ENCODE measurements at places on chromosomes 7 and 10.

DNA sequence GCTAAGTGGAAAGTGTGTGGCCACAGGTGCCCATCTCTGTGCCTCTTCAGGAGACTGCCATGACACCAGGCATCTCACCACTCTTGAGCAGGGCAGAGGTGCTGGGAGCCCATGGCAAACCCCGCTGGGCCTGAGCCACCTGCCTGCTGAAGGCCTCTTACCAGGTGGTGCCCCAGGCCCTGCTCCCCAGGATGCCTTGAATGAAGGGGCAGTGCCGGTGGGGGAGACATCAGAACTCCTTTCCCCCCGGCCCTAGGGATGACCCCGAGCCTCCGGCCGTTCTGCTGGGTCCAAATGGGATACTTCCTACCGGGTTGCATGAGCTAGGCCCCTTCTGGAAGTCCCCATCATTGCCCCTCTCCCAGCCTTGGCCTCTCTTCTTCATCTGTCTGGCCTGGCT lies 37.6 kb downstream of the UNC5B start:
- DNase-seq: no peak

DNA sequence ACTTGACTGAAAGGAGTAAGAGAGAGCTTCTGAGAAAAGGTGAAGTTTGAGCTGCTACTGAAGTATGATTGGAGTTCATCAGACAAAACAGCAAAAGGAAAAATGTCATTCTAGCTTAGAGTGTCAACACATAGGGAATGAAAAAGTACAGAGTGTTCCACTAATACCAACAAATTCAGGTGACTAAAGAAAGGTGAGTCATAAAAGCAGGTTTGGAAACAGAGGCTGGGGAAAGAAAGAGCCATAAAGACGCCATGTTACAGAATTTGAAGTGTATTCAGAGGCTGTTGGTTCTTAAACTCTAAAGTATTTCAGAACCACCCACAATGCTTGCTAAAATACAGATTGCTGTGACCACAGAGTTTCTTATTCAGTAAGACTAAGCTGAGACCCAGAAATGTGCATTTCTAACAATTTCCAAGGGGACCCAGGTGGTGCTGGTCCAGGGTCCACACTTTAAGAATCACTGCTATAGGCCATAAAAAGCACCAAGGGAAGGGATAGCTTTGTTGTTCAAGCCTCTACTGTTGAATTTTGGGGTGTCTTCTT lies 143.1 kb downstream of the ELAPOR2 start:
- DNase-seq: no peak

- DNase-seq: no peak
Observed at GRCh38 chr10:79382491-79382941, 35.2 kb downstream of the PPIF start.

GRCh38 chr10:22268503-22268902 lies 47.7 kb upstream of the COMMD3 start:
- DNase-seq: no peak

GRCh38 chr10:63137306-63137705 lies 4.2 kb downstream of the NRBF2 start:
- no peak for DNase-seq

DNA sequence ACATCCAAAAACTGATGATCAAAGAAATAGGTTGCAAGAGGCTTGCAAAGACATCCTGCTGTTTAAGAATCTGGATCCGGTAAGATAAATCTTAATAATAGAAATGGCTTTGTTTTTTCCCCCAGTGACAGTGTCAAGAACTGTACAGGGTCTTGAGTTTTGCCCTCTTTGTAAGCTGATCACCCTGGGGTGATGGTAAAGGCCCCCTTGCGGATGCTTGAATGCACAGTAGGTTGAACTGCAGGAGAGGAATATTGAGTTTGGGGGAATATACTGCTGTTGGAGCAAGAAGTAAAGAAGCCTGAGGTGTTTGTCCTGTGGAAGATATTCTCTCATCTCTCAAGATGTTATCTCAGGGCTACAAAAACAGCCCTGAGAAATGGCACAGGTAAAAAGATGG lies 40.6 kb upstream of the HBP1 start:
- DNase-seq: no peak

- DNase-seq: no peak
Observed at GRCh38 chr10:123009105-123009820, 457 bp downstream of the ACADSB start.

- DNase-seq: no peak
Observed at GRCh38 chr7:116095396-116095795, 64.8 kb upstream of the TFEC start.

GRCh38 chr7:43756368-43757072 lies 2.0 kb upstream of the BLVRA start:
- DNase-seq: no peak

GRCh38 chr7:116310141-116310540 lies 99.8 kb downstream of the TES start:
- no peak for DNase-seq

GRCh38 chr10:86284355-86285105 lies 82.1 kb downstream of the GRID1 start:
- no peak for DNase-seq

DNA sequence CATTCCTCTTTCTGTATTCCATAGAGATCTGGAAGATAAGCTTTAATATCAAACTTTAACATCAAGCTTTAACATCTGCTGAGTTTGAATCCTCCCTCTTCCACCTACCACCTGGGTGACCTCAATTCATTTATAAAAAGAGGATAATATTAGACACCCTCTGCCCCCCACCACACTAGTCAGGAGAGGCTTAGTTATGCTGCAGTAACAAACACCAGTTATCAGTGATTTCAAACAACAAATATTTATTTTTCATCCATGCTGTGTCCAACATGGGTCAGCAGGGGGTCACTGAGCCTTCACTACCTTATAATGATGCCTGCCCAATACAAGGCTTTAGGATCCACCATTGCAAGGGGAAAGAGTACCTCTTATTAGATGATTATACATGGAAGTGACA lies 322.0 kb downstream of the RNLS start:
- DNase-seq: no peak

GRCh38 chr10:103926722-103927319 lies 8.8 kb upstream of the STN1 start:
- no peak for DNase-seq

DNA sequence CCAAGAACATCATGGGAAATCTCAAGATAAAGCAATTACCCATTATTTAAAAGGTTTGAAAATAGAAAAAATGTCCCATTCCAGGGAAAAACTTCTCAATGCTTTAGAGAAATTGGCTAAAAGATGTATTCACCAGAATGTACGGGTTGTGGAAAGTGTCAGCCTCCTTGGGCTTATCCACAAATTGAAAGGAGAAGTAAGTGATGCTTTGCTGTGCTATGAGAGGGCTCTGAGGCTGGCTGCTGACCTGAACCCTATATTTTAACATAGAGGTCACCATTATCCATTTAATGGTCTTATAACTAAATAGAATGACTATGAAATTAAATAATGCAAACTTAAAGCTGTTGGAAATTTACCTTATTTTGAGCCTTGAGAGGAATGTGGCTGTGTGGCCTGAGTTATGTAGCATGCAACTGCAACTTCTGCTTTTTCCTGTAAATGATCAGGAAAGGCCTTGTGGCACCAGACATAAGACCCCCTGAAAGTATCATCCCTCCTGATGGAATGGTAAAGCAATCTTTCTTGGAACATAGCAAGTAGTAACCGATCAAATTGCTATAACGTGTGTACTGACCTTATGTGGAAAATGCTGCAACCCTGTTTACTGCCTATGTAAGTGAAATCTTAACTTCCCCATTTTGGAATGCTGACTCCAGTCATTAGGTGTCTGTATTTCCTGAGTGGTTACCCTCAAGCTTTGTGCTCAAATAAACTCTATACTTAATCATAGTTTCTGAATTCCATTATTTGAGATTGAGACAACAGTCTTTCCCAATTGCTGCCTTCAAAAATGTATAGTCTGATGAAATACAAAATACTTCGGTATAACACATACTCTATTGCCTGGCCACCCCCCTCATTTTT lies 6.9 kb downstream of the IFIT1B start:
- no peak for DNase-seq

- no peak for DNase-seq
Observed at GRCh38 chr7:7798510-7798909, 80.1 kb upstream of the RPA3 start.

- no peak for DNase-seq
Observed at GRCh38 chr10:5470062-5470751, 29.2 kb downstream of the CALML5 start.

- no peak for DNase-seq
Observed at GRCh38 chr7:10121631-10122030, 852.0 kb upstream of the PHF14 start.

GRCh38 chr10:50648089-50648934 lies 24.6 kb upstream of the SGMS1 start:
- DNase-seq: no peak

DNA sequence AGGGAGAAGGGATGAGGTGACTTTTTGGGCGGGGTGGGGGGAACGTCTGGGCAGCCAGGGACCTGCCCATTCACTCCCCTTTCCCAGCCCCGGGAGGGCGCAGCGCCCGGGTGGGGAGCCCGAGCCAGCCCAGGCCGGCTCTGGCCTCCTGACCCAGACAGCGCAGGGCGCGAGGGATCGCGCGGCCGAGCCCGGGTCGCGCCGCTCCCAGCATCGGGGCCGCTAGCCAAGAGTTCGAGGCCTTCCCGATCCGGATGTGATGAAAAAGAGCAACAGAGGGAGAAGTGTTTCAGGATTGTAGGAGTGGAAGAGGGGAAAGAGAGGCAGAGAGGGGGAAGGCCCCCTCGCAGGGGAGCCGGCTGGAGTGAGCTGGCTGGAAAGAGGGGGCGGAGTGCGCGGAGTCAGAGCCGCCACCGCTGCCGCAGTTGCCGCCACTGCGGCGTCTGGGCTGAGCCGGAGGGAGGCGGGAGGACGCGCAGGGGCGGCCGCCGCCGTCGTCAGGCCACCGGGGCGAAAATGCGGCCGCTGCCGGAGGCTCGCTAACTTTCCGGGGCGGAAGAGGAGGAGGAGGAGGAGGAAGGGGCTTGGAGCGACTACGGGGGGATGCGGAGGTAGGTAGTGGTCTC lies at the start of gene MDFIC:
TSS of gene MDFIC (plus strand) at position 69 of the 626 bp plus-strand sequence. CDS start 940 bp downstream, outside the sequence.
- DNase-seq: no peak

- DNase-seq: no peak
Observed at GRCh38 chr7:38703093-38703492, 71.9 kb upstream of the AMPH start.

GRCh38 chr10:131201741-131202515 lies 109.6 kb downstream of the TCERG1L start:
- DNase-seq: no peak

DNA sequence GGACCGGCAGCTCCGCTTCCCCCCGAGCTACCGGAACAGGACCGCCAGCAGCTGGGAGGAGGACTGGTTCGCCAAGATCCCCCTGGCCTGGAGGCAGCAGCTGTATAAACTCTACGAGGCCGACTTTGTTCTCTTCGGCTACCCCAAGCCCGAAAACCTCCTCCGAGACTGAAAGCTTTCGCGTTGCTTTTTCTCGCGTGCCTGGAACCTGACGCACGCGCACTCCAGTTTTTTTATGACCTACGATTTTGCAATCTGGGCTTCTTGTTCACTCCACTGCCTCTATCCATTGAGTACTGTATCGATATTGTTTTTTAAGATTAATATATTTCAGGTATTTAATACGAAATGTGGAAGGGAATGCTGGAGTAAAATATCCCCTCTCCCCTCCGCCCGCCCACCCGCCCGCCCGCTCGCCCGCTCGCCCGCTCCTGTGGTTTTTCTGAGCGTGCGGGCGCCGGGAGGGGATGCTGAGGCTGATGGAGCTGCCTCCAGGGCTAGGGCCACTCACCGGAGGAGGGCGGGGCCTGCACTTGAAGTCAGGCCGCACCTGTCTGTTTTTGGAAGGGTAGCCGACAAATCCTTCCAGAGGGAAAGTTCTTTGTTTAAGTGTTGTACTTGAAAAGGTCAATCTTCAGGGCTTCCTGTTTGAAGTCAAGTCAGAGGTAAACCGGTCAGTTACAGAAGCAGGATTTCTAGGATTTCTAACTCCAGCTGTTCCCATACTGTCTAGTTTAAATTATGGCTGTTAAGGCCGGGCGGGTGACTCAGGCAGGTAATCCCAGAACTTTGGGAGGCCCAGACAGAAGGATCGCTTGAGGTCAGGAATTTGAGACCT lies 30.5 kb downstream of the CHST12 start:
- DNase-seq: no peak

DNA sequence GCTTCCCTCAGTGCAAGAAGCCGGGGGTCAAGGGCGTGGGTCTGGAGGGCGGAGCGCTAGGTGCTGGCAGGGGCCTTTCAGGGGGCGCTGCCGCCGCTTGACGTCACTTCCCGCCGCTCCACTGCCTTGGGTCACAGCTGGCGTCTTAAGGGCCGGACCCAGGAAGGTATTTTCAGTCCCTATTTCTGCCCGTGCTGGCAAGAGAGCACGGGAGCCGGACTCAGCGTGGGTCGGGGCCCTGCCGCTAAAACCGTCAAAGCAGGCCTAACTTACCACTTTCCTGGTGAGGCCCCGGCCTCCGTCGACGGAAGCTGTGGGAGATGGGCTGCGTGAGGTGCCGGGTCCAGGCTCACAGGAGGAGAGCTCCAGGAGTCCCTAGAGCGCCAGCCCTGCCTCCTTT lies 12.0 kb downstream of the VAX1 start:
- no peak for DNase-seq

DNA sequence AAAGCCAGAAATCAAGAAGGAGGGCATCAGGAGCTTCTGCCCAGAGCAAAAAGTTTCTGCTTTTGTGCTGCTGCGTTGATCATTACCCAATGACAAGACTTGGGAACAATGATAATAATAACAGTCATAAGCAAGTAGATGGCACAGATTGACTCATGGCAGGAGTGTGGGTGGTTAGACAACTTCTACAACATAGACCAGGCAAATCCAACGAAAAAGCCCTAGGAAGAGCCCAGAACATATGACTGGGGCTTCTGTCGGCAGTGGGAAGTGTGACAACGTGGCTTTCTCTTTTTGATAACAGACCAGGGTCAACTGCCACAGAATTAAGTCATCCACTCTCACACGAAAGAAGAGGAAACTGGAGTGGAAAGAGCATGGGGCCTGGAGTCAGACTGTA lies 85.4 kb upstream of the TRIL start:
- no peak for DNase-seq

GRCh38 chr10:83927166-83927565 lies 212.1 kb upstream of the GHITM start:
- DNase-seq: no peak

DNA sequence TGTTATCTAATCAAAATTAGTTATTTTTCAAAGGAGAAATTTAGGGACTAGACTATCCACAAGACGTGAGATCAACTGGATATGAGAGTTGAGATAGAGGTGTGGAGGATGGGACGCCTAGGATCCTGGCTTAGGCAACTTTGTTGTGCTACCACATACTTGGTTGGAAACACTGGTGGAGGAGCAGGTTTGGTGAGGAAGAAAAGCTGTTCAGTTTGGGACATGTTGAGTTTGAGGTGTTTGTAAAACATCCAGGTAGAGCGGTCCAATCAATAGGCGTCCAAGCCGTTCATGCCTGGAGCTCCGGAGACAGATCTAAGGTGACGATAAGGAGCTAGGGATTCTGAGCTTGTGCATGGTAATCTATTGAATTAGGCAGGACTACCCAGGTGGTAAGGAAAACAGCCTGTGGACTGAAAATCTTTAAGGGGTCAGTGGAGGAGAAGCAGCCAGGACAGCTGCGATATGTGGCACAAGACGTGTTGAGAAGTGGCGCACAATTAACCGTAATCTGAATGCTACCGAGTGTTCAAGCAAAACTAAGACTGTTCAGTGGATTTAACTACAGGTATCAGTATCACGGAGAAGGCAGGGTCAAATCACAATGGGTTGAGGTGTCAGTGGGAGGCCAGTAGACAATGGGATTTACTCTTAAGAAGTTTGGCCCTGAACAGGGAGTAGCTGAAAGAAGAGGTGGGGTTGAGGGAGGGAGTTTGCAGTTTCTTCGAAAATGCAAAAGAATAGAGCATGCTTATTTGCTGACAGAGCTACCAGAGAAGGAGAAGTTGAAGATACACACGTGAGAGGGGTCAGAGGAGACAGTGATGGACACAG lies 16.1 kb upstream of the TRPV6 start:
- DNase-seq: no peak
